ENCODE measurements at places on chromosomes 2 and 18.

DNA sequence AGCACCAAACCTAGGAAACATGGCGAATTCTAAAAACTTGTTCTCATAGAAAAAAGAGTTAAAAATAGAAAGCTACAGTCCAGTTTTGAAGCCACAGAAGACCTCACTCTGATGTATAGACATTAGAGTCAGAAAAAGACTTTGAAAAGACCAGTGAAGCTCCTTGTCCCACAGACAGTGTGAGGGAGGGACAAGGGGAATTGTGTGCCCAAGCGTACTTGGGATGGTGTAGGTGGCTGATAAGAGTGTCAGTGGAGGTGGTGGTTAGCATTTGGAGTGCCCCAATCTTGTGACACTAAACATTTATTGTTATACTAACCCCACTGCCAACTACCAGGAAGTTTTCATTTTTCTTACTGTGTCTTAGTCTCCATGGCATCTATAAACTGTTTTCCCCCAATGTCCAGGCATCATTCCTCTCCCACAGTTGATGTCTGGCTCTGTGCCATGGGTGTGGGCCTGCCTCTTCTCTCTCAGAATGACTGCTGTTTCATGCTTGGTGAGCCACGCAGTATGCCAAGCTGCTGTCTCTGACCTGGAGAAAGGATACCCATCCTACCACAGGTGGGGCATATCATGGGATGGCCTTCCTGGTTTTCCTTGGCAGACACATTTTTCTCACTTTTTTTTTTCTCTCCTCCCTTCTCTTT, 161.4 kb downstream of the RPIA start:
- DNase-seq: no peak

DNA sequence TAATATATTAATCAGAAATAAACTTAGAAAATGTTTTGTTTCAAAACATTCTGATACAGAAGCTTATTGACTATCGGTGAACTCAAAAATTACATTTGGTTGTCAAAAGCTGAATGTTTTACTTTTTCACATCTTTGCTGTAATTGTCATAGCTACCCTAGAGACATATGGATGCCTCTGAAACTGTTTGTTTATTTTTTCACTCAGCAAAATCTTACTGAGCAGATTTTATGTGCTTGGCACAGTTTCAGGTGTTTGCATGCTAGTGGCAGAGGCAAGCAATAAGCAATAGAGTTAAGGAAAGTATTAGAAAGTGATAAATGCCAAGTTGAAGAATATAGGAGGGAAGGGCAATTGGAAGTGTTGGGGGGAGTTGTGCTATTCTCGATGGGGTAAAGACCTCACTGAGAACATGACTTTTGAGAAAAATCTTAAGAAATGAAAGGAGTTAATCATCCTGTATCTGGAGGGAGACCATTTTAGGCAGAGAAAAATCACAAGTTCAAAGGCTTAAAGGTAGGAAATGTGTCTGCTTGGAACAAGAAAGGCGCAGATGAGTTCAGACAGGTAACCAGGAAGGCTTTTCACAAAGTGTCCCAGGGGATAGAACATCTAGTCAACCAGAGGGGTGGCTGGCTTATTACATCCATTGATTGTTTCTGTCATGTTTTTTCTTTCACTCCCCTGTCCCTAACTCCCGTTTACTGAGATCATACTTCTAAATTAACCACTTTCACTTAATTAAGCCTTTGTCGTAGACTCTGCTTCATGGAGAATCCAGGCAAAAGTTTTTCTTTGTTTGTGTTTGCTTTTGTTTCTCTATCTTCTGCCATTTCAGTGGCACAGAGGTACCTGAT, 27.2 kb upstream of the COBLL1 start:
- peak; percentile 39 for DNase-seq

DNA sequence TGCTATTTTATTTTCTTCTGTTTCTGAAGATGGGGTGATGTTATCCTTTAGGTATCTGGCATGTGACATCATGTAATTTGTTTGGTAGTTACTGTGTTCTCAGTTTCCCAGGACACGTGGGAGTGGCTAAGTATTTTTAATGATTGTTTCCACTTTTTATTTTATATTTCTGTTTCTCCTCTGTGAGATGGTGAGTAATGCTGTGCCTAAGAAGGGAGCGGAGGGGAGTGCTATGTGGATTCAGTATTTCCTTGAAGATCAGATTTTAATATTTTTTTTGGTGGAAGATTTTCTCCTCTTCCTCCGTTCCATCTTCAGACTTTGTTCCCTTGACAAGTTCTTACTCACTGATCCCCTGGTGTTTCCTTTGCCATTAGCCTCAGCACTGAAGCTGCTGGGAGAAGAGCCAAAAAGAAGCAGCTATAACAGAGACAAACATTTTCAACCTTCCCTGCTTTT, 180.0 kb upstream of the MMADHC start:
- DNase-seq: peak; percentile 54

GRCh38 chr2:167424803-167425755, 536.8 kb downstream of the XIRP2 start:
- no peak for DNase-seq

GRCh38 chr2:186599186-186599778, 9.4 kb downstream of the ITGAV start:
- no peak for DNase-seq

DNA sequence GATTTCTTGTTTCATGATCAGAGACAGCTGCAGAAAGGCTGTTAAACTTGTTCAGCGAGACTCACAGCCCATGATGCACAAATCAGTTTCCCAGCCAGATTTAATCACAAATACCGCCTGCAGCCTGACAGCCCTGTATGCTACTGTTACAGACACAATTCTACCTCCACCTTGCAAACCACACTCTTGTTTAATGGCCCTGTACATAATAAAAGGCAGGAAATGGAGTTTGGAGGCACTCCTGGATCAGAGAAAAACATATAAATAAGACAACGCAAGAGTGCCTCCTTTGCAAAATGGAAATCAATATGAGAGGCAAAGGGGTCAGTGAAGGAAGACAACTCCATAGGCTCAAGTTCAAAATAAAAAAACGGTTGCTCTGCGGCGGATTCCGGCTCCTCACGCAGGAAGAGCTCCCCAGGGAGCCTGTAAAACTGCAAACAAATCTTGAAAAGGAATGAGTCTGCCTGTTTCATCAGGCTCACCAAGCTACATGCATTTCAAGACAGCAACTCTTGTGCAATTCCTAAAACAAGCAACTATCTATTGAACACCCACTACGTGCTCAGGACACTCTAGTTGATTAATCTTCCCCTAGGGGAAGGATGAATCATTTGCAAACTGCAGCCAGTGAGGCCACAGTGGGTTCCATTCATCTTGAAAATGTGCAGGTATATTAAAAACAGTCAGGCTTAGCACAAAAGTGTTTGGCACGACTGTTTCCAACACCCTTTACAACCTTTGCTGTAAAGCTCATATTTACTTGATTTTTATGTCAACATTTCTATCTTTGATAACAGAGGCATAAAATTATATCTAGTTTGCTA, 37.5 kb downstream of the TBC1D8 start:
- DNase-seq: peak; percentile 87

DNA sequence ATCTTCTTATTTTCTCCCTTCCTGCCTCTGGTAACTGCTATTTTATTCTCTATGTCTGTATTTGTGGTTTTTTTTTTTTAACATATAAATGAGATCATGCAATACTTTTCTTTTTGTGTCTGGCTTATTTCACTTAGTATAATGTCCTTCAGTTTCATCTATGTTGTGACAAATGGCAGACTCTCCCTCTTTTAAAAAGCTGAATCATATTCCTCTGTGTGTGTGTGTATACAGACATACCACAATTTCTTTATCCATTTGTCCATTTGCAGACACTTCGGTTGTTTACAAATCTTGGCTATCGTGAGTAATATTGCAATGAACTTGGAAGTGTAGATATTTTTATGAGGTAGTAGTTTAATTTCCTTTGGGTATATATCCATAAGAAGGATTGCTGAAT, 7.0 kb downstream of the GTF2A1L start:
- no peak for DNase-seq

DNA sequence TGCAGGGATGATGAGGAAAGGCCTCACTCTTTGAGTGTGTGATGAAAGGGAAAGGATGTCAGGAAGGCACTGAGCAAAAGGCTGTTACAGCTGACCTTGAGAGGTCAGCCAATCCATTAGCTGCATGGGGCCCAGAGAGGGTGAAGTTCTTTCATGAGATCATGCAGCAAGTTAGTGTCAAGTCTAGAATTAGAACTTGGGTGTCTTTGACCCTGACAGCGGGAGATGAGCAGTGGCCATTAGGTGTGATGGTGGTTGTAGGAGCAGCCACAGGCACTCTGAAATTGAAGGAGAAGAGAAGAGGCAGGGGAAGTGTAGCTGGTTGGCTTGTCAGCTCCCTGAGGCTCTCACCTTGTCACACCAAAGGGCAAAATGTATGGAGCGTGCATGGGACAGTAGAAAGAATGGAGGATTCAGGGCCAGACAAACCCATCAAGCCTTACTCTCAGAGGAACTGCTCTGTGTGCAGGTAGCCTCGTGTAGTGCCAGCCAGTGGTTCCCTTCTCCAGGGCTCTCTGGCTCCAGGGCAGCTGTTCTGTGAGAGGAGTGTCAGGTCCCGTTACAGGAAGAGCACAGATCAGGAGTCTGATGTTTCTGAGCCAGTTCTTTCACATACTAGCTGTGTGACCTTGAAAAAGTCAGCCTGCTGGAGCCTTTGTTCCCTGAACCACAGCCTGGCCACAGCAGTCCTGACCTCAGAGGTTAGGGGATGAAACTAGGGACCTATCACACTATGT, 35.9 kb downstream of the MAP4K4 start:
- DNase-seq: no peak

- no peak for DNase-seq
These were observed 31.3 kb downstream of the HPCAL1 start for GRCh38 chr2:10333966-10334365.

- DNase-seq: no peak
These were observed 604.3 kb upstream of the POU3F3 start for GRCh38 chr2:104249629-104250028.

- DNase-seq: no peak
These were observed 295 bp downstream of the GAREM1 start for GRCh38 chr18:32470460-32470713.

Data from GM04504 (cell line).